Activated effector memory CD4-positive, alpha-beta T cell treated with anti-CD3 and anti-CD28 coated beads, Interleukin-2, amount 50 U/mL, for 16 hours (primary cell): ENCODE measurements at places on chromosomes 4 and X.

GRCh38 chr4:97215409-97215941 lies 927.8 kb downstream of the STPG2 start:
- DNase-seq, result no peak

- DNase-seq, result no peak
Observed at GRCh38 chrX:30663322-30663721, 10.1 kb downstream of the GK start.

- DNase-seq, result no peak
Observed at GRCh38 chr4:140238351-140239056, 84.5 kb upstream of the MAML3 start.

- DNase-seq, result no peak
Observed at GRCh38 chr4:12729384-12729783, 754.8 kb downstream of the RAB28 start.

GRCh38 chr4:73711989-73712388 lies 28.4 kb upstream of the CXCL8 start:
- DNase-seq, result no peak

- no peak for DNase-seq
Observed at GRCh38 chr4:94175553-94176261, 32.0 kb upstream of the SMARCAD1 start.

GRCh38 chrX:21369613-21370012 lies 4.6 kb upstream of the CNKSR2 start:
- no peak for DNase-seq

DNA sequence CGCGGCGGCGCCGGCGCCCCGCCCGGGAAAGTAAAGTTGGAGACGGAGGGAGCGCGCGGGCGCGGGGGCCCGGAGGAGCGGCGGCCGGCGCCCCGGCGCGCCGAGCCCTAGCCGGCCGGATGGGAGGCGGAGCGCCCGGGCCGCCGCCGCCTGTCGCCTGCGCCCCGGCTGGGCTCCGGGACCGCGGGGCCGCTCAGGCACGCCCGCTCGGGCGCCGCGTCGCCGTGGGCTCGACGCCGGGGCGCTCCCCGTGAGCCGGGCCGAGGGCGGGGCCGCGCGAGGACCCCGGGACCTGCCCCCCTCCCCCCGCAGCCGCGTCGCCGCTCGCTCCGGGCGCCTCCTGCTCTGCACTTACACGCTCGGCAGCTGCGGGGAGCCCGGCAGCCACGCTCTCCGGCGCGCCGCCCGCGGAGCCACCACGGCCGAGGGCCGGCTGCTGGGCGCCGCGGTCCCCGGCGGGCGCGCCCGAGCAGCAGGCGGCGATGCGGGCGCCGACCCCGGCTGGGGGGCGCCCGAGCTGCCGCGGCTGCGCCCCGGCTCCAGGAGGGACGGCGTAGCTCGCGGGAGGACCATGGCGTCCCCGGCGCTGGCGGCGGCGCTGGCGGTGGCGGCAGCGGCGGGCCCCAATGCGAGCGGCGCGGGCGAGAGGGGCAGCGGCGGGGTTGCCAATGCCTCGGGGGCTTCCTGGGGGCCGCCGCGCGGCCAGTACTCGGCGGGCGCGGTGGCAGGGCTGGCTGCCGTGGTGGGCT lies at the start of gene ADRA2C:
ADRA2C (plus strand) TSS at position 350 of the 749 bp plus-strand sequence; CDS start at position 572, 222 bp downstream.
- no peak for DNase-seq

- DNase-seq, result no peak
Observed at GRCh38 chr4:106160560-106160959, 155.4 kb downstream of the TBCK start.

- no peak for DNase-seq
Observed at GRCh38 chr4:124104628-124105027, 607.9 kb downstream of the ANKRD50 start.

DNA sequence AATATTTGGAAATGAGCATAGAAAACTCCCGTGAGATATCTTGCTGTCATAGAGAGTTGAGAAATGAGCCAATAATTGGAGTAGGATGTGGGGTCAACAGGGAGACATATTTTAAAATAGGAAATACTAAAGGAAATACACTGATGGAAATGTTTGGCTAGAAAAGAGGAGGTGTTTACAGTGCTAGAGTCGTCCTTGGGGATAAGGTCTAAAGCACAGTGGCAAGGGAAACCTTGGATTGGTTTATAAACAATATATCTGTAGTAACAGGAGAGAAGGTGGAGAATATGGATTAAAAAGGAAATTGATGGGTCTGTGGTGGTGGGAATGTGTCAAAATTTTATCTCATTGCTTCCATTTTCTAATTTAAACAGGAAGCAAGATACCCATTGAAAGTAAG lies 82.1 kb downstream of the PPEF2 start:
- DNase-seq, result no peak

DNA sequence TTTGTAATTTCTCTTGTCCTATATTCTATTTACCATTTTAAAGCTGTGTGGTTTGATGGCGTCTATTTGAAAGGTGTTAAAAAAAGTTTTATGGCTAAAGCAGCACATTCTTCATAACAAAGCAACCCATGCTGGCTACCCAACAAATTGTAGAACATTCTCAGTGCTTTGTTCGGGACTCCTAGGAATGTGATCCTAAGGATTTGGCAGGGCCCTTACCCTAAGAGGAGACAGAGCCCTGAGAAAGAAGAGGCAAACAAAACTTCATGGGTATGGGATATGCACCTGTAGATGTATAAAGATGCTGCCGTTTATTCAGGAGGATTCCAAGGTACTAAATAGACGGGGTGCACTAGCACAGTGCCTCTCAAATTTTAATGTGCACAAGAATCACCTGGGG lies 370.8 kb upstream of the DIPK2B start:
- no peak for DNase-seq

DNA sequence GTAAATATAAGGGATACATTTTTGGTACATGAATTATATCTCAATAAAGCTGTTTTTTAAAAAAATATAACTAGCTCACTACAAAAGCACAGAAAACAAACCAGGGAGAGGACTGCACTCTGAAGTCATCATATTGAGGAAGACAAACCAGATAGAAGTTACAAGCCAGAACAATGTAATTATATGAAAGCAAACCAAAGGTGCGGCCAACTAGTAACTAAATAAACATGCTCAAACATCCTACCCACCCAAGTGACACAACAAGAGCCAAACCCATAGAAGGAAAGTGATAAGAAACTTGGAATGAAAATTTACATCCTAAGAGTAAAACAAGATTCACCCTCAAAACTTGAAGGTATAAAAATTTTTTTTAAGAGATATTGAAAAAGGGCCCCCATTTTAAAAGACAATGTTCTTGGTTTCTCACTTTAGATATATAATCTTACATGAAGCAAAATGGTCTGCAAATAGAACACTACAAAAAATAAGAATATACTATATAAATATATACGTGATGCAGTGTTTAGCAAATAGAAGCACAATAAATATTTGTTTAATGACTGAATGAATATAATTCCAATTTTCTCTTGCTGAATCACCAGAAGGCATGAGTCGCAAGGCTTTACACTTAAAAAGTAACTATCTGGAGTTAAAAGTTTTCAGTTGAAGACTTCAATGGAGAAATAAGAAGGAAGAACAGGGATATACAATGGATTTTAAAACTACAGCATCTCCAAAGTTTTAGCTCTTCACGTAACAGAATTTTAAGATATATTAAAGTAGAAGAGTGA lies 4.0 kb upstream of the SH3D19 start:
- DNase-seq, result no peak

GRCh38 chrX:56800801-56801200 lies 71.8 kb downstream of the NBDY start:
- peak; percentile 81 for DNase-seq

DNA sequence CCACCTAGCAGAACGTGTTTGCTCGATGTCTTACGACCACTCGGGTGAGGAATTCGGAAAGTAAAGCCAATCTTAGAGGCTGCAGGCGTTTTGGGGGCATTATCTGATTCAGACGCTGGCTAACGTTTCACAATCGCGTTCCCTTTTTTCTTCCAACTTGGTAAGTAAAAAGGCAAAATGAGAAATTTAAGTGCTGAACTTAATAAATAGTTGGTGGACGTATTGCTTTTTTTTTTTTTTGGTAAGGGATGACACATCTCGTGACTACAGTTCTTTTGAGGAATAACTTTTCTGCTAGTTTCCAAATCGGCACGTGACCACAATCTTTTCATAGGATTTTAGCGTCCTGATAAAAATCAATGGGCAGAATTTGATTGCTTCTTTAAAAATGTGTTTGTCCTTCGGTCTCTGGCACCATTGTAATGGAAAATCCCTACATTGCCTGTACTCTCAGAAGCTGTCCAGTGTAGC lies 848 bp downstream of the RAB9A start:
- no peak for DNase-seq

DNA sequence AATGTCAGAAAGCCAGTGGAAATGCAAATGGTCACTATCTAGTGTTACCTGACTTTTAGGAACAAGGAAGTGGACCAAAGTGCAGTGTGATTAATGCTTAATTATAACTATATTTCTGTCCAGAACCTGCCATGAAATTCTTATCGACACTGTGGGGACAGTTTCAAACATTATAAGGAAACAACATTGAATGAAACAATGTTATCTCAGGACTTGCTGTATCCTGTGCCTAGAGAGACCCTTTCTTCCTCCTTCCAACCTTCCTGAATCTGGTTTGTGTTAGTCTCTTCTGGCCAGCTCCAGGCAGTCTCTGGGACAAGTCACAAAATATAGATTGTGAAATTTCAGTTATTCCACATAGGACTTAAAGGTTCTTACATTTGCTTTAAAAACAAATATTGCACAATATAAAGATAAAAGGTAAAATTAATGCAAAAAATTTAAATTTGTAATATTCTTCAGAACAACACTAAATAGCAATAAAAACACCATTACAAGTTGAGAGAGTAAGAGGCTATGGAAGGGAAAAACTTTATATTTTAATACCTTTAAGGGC lies 203.4 kb downstream of the ZNF674 start:
- DNase-seq, result no peak

DNA sequence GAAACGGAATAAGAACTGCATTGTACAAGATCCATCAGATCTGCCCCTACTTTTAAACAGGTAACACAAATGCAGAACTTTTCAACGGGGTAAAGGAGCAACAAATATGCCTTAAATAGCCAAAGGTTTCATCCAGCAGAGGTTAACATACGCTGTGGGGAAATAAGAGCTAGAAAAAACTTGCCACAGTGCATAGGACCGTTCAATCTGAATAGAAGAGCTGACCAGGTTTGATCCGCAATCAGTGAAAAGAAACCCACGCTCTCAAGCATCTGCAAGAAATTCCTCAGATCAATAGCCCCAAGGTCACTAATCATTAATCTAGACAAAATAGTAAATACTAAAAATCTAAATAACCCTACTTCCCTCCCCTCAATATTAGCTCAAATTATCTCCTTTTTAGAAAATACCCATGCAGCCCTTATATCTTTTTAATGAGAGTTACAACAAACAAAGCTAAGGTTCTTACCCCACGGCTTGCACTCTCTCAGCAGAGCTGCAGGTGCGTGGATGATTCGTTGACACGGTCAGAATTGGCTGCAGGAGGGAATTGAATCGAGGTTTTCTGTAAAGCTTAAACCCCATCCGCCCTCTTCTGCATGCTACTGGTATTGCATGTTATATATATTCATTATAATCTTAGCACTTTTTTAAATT lies at the start of gene TLR10:
TLR10 (minus strand) TSS at position 539 of the 657 bp plus-strand sequence. CDS start 7,400 bp downstream, outside the sequence.
- no peak for DNase-seq

GRCh38 chr4:112099701-112100297 lies 45.5 kb upstream of the FAM241A start:
- no peak for DNase-seq

DNA sequence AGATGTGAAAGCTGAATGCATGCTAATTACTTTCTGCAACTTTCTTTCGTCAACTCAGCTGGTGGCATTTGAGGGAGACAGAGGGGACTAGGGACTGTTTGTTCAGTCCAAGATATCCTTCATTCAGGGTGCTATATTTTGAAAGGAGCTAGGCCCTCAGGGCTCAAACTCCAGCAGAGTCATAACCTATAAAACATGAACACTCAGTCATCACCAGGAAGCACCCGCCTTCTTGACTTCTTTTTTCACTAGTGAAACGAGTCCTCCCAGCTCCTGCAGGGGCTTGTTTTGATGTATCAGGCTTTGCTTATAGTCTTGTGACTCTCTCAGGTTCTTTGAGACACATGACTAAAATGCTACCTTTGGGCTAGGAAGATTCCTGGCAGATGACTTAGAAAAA lies 230.6 kb downstream of the PCDH7 start:
- no peak for DNase-seq
